ENCODE measurements at places on chromosomes 4 and X.

- DNase-seq = no peak
Observed at GRCh38 chrX:41589634-41590270, 99.0 kb upstream of the GPR34 start.

- no peak for DNase-seq
Observed at GRCh38 chrX:104250470-104250869, 4.3 kb downstream of the ESX1 start.

DNA sequence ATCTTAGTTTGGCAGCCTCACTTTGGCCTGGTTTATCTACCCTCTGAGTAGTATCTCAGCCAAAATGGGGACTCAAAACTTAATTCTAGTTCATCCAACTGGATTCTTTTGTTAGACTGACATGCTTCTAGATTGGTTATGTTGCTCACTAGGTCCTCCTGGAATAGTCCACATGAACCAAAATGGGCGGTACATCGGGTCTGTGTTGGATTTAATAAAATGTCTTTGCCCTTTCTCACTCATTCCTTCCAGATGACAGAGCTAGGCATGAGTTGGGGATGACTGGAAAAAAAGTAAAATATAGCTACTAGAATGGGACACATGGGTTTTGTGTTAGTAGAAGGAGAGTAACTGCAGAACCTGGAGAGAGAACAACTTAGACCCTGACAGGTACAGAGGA is 247.9 kb downstream of the CCSER1 start:
- DNase-seq = no peak

GRCh38 chrX:15399962-15400391 is 15.8 kb upstream of the VEGFD start:
- DNase-seq = no peak

- DNase-seq = no peak
Observed at GRCh38 chr4:149825336-149825735, 9.7 kb upstream of the IQCM start.

DNA sequence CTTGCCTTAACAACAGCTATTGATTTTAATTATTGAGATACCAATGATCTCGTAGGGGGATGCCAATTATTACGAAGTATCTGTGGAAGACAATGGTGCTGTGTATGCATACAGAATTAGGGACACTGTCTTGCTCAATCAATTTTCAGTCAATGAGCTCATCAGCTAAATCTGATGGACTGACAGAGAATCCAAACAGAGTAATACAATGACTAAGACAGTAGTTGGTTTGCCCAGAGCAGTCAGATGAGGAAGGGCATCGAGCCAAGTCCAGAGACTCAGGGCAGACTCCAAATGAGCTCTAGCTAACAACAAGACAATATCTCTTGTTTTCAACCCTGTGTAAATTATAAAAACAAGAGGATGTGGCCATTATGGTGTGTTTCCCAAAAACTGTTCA is 14.7 kb upstream of the GSX2 start:
- DNase-seq = no peak

DNA sequence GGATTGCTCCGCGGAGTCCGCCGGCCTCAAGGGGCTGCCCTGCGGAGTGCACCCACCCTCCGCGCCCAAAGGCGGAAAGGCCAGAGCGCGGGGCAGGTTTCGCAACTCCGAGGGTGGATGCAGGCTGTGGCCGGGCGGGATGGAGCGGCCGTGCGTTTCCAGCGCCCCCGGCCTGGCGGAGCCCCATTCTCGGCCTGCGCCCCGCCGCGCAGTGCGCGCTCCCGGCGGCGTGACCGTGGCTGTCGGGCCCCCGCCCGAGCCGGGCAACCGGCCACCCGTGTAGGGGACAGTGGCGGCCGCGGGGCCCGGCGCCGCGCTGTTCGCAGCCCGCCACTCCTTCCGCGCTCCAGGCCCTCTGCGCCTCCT is 331 bp downstream of the SETD7 start:
- peak; percentile 40 for DNase-seq

GRCh38 chrX:114532111-114532805 is 51.6 kb upstream of the HTR2C start:
- no peak for DNase-seq

DNA sequence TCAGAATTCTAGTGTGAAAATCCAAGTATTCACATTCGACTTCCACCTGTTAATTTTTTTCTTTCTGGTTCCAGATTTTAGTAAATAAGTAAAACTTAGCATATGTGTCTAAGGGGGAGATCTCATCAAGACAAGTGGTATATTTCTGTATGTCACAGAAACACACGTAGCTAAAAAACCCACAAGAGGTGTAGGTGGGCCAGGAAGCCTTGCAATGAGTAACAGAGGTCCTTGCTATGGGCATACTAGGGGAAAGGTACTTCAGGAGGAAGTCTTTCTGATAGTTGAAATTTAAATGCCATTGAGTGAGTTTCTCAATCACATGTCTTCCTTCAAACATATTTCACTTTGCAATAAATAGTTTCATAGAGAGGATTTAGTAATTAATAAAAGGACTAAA is 315.8 kb downstream of the MID1IP1 start:
- no peak for DNase-seq

- DNase-seq = no peak
Observed at GRCh38 chr4:76611616-76612207, 176.7 kb downstream of the SHROOM3 start.

DNA sequence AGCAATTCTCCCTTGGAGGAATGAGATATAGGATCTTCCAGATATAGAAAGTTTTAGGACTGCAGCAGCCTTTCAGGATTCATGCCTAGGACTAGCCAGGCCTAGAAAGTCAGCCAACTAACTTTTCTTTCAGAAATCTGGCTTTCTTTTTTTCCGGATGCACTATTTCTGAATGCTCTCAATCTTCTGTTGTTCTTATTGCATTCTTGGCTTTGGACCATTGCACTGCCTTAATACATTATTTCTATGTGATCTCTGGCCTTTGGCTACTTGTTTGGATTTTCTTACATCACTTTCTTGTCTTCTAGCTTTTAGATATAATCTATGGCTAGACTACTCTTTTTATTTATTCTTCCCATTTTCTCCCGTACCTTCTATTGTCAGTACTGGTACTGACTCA is 813.1 kb upstream of the HTR2C start:
- DNase-seq = no peak

DNA sequence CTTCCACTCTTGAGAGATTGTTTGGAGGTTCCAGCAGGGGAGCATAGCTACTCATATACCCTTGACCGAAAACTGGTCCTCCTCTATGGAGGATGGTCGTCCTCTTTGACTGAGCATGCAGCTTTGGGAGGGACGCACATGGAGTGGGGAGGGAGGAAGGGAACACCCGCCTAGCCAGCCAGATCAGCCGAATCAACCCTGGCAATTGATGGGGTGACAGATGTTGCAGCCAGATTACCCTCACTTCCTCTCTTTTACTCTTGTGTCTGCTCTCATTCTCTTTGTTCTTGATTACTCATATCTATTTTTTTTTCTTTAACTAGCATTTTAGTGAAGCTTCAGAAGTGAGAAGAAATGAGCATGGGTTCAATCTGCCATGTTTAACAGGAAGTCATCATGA is 19.6 kb downstream of the MGST2 start:
- DNase-seq = no peak

DNA sequence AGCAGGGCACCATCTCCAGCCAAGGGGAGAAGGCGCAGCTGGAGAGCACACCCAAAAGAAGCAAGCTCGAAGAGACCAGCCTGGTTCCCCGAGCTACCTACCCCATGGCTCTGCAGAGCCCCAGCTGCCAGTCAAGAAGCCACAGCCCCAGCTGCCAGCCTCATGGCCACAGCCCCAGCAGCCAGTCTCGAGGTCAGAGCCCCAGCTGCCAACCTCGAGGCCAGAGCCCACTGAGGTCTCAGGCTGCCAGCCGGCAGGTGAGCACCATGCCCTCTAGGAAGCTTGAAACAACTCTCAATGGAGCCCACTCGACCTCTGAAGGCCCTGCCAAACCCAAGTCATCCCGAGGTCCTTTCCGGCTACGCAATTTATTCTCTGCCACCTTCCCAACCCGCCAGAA is 27.0 kb upstream of the PRPS1 start:
- DNase-seq = no peak

GRCh38 chrX:18291006-18291545 is 63.4 kb downstream of the SCML2 start:
- DNase-seq = no peak

DNA sequence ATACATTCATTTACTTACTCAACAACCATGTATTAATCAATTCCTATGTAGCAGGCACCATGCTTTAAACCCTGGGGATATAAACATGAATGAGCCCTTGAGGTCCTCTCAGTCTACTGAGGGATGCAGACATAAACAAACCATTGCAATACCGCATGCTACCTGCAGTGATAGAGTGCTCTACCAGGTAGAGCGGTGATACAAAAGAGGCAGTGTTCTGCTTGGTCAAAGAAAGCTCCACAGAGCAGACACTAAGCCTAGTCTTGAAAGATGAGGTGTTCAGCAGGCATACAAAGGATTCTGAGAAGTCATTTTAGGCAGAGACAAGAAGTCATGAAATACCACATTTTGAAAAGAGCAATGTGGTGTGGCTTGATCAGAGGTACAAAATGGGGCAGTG is 26.9 kb upstream of the AMOT start:
- DNase-seq = no peak

- no peak for DNase-seq
Observed at GRCh38 chr4:80466618-80467017, 131.1 kb downstream of the CFAP299 start.

DNA sequence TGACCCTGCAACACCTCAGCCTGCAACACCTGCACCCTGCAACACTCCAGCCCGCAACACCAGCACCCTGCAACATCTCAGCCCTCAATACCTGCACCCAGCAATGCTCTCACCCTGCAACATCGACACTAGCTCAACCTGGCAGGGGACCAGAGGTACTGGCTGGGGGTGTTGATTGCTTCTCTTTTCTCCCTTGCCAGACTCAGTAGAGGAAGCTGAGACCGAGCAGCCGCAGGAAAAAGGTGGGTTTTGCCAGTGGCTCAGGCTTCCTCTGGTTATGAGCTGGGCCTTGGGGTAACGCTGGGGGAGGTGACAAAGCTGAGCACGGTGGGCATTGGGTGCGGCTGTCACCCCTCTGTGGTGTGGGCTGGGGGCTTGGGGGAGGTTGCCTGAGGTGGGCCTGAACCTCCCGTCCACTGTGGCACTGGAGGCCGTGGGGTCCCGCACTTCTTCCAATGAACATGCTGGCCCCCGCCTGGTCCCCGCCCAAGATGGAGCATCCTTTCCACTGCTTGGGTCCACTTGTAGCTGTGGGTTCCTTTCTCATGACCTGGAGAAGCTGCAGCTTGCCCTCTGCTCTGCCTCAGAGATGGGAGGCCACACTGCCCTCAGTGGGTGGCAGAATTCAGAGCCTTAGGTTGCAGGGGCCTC is 26.0 kb downstream of the SH3TC1 start:
- no peak for DNase-seq

GRCh38 chr4:22607382-22607781 is 85.4 kb upstream of the GBA3 start:
- no peak for DNase-seq

DNA sequence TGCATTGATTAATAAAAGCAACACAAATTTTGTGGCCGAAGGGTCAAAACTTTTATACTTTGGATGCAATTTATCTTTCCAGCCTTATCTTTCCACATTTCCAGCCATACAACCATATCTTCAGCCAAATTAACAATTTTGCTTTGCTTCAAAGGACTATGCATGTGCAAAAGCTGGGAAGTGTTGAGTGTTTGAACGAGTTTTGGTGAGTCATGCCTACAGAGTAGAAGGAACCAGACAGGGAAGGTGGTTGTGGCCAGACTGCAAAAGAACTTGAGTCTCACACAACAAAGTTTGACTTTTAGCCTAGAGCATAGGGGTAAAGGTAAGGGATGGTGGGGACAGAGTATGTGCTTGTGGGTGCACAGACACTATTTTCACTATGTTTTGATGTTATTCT is 53.0 kb upstream of the GABRA2 start:
- no peak for DNase-seq

- peak; percentile 53 for DNase-seq
Observed at GRCh38 chrX:86148024-86148511, at the start of gene DACH2. Gene DACH2, plus strand, starts transcription at chrX:86148451.

- DNase-seq = no peak
Observed at GRCh38 chrX:40373025-40373424, 207.7 kb upstream of the ATP6AP2 start.

DNA sequence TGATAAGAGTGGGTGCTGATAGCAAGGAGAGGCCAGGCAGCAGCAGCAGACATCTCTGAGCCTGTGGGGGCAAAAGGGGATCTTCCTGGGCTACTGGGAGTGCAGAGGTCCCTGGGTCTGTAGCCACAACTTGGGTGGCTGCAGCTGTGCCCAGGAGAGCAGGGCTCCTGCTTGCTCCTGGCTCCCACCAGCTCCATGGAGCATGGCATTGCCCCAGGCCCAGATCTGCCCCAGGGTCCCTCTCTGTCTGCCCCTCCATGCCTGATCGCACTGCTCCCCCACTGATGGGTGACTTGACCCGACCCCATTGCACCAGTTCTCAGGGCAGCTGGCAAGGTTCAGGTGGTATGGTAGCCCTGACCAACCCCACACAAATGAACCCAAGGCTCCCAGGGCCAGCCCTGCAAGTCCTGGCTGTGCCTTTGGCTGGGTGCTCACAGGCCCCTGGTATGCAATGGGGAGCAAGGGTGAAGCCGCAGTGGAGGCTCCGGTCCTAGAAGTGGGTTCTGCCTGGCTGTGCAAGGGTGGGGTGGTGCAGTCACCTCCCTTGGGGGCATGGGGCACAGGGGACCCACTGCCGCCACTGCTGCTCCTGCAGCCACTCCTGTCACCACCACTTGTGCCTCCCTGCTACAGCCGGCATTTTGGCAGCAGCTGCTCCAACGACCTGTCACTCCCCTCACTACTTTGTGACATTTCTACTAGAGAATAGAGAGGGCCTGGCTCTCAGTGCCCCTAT is 184.9 kb downstream of the NPFFR2 start:
- no peak for DNase-seq

DNA sequence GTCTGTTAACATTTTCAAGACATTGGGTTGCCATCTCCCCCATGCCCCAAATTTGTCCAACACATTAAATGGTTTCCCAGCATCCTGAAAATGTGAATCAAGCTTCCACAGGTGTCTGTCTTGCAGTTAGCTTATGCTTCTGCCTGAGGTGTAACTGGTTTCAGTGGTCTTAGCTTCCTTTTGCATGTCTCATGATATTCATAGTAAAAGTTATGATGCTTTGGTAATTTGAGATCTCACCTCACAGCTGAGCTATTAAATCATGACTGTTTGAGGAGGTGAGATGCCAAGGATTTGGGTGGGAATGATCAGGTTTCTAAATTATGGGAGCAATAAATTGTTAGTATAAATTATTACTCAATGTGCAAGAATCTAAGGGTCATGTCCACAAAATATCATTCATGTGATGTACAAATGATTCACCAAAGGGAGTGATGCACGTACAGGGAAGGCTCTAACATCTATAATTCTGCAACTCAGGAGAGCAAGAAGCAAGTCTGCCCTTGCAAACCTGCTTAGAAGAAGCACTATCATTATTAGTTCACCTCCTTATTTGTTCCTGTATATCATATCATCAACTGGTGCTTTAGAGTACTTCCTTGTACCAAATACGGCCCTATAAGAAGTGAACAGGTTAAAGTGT is 17.1 kb upstream of the RAI2 start:
- DNase-seq = no peak

DNA sequence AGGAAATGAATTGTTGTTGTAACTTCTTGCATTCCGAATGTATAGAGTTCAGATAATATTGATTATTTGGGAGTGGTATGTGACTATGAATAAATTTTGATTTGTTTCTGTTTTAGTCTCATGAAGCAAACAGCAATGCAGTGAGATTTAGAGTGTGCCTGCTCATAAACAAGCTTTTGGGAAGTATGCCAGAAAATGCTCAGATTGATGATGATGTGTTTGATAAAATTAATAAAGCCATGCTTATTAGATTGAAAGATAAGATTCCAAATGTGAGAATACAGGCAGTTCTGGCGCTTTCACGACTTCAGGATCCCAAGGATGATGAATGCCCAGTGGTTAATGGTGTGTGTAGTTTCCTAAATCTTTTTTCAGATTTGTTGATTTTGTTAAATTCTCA is 2.0 kb downstream of the NCAPG start:
- no peak for DNase-seq
